ENCODE measurements at places on chromosomes 5 and 9.

- no peak for DNase-seq
Observed at GRCh38 chr9:109910671-109911518, 130.9 kb downstream of the PALM2AKAP2 start.

DNA sequence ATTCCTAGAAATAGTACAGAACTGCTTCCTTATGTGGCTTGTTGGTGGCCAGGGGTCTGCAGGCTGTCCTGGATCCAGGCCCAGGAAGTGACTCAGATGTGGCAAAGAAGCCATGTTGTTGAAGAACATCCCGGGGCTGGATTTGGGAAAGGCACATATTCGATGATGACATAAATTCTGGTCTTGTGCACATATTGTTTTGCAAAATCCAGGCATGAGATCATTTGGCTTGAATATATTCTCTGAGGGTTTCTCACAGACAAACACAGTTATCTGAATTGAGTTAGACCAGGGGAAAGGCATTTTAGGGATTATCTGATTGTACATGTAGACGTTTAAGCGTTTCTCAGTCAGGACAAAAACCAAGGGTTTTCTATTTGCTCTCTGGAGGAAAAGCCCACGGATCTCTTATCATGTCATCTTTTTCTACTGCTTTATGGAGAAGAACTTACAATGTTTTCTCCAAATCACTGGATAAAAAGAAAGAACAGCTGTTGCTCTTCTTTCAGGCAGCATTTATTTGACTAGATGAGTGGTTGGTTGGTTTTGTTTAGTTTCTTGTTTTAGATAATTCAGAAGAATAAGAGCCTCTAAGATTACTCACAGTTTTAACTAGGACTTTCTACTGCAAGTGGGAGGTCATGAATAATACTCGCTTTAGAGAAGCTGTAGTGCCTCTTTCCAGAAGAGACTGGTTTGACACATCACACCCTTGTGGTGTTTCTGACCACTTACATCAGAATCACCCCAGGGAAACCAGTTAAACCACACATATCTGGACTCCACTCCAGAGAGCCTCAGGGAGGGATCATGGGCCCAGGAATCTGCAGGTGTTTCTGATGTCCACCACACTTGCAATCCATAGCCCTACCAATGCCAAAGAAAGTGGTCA lies 29.5 kb upstream of the LHFPL2 start:
- DNase-seq, result no peak

- no peak for DNase-seq
Observed at GRCh38 chr5:41878173-41878572, 7.9 kb upstream of the OXCT1 start.

- no peak for DNase-seq
Observed at GRCh38 chr9:4581861-4582565, 80.1 kb upstream of the PLPP6 start.

DNA sequence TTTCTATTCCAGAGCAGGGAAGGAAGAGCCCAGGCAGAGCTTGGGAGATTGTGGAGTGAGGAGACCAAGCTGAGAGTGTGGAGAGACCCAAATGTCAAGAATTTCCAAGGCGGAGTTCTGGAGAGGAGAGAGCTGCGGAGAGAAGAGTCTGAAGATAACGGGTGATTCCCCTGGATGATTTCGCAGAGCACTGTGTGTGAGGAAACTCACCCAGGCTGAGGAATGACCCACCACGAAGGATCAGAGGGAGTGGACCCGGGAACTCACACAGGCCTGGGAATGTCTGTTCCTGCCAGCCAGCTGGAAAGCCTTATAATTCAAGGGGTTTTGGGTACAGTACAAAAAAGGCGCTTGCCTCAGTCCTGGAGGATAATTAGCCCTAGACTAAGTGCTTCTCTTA lies 94.2 kb downstream of the WNK2 start:
- DNase-seq, result no peak
